ENCODE measurements at places on chromosomes 5 and 9.

DNA sequence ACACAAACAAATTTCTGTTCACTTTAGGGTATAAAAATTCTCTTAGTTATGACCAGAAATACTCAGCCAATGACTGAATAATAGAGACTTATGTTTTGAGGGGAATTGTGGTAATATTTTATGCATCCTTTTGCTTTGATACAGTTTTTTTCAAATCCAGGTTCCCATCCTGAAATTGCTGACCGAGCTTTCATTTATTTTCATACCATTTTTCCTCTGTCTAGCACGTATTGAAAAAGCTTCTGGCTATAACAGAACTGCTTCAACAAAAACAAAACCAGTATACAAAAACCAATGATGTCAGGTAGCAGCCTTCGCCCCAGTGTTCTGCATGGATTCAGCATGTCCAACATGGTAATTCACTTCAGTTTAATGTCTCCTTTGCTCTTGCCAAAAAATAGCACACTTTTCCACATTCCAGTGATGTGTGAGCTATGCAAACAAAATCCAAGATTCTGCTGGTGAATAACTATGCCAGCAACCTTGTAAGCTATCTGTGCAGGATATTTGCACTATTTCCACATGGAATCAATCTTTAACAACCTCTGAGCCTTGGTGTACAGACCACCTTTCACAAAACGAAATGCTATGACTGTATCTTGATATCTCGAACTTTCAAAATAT lies 22.0 kb downstream of the CCNH start:
- DNase-seq, result no peak

DNA sequence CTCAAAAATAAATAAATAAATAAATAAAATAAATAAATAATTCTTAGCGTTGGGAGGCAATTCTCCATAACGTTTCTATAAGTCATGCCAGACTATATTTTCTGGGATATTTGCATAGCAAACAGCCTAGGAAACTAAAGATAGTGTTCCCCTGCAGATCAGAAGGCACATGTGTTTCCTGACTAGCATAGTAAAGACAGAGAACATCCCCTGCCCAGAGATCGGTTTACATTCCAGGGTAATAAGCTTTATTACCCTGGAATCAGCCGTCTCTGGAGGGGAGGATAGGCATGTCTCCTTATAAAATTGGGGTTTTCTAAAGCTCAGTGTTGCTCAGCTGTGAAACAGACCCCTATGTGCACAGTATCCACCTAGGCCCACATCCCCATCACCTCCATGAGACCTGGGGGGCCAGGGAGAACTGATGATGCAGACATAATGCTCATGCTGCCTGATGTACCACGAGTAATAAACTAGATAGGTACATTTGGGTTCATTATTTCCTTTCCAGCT lies 36.9 kb upstream of the IFNK start:
- no peak for DNase-seq

DNA sequence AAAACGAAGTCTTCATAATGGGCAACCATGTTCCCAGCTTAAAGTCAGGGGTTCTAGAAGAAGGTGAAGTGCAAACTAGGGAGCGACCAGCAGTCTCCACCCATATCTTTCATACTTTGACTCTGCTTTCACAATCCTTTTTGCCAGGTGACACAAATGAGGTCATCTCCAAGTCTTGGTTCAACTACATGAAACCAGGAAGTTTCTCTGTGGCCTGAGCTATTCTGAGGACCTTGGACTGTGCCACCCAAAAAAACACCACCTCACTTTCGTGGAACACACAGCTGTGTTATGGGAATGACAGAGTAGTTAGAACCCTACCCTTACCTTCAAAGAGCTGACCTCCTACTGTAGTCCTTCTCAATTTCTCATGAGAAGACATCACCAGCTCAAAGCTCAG lies 309.2 kb downstream of the AGTPBP1 start:
- no peak for DNase-seq

- no peak for DNase-seq
These were observed 901.9 kb upstream of the WWC1 start for GRCh38 chr5:167389537-167389936.

DNA sequence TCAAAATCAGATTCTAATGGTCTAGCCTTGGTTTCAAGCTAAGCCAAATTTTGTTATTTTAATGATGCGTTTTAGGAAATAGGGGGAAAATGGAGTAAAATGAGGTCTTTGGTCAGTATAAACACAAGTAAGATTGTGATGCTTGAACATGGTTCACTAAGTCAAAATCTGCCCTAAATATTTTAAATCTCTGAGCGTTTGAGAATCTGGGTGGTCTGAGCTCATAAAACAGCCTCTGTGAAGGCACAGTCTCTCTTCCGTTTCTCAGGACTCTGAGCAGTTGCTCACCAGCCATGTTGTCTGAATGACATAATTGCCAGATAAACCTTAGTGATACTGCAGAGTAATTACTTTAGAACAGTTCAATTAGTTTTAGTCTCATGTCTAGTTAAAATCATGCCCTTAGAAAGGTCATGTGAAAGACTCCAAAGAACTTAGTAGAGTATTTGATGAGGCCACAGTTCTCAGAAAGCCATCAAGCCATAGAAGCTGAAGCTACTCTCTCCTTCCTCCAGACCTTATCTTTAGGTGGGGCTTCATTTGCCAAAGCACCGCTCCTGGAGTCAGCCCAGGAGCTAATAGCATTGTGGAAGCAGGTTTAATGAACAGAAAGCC lies 257.1 kb upstream of the MAP3K1 start:
- no peak for DNase-seq

Data from NCI-H187 treated with DMSO at 0.1 percent for 48 hours (cell line).